Kidney (tissue), 22 donors: ENCODE measurements at places on chromosomes 6 and 20. TPM values are rescaled to one million over a fixed set of nuclear protein-coding genes. Genes with fewer than 3 reads are reported as not detected.

Gene KHDRBS2
- not detected for polyA plus RNA-seq

GRCh38 chr20:50794181-50794845 lies 548 bp upstream of the BCAS4 start:
- no peak for DNase-seq

DNA sequence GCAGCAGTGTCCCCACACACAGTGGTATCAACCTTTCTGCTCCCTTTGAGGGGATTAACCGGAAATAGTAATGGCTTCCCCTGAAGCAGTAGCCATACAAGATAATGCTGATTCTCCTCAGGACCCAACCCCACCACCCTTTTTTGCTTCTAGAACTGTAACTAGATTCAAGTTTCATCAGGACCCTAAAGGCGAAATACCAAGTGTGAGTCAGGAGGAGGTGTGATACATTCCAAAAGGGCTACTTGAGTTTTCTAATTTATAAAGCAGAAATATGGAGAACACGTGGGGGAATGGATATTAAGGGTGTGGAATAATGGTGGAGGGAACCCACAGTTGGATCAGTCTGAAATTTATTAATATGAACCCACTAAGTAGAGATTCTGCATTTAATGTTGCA lies 51.5 kb upstream of the CAP2 start:
- no peak for DNase-seq

GRCh38 chr20:35582741-35583404 lies 32.8 kb upstream of the SPAG4 start:
- no peak for DNase-seq

GRCh38 chr6:3444276-3445088 lies 12.4 kb downstream of the SLC22A23 start:
- DNase-seq: no peak

Gene CPXM1
- polyA plus RNA-seq: 7.1 TPM

DNA sequence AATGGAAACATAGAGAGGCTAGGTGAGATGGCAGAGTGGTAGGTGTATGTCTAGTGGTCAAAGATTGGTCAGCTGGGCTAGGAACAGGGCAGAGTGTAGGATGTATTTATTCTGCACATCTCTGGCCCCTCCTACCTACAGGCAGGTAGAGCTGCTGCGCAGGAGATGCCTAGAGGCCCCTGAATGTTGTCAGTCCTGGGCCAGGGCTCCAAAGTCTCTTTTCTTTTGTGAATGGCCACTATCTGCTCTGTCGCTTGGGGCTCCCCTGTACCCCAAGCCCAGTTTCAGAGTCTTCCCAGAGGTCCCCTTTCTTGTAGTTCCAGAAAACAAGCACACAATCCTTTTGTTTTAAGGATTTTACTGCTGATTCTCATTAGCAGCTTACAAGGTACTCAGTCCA lies 5.0 kb downstream of the TSPO2 start:
- DNase-seq: no peak

DNA sequence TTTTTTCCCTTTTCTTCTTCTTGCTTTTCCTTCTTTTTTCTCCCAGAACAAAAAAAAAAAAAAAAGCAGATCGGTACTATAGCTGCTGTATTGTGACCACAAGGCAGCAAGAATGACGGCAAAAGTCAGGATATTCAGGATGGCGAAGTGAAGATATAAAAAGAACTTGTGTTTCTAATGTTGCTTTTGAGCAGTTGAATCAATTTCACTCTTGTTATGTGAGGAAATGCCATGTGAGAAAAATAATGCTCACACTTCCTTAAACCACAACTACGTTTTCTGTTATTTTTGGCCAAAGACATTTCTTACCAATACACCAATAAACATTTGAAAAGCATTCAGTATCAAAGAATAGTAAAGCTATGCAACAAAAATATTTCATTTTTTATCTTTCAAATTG lies 510.5 kb downstream of the HACE1 start:
- no peak for DNase-seq

DNA sequence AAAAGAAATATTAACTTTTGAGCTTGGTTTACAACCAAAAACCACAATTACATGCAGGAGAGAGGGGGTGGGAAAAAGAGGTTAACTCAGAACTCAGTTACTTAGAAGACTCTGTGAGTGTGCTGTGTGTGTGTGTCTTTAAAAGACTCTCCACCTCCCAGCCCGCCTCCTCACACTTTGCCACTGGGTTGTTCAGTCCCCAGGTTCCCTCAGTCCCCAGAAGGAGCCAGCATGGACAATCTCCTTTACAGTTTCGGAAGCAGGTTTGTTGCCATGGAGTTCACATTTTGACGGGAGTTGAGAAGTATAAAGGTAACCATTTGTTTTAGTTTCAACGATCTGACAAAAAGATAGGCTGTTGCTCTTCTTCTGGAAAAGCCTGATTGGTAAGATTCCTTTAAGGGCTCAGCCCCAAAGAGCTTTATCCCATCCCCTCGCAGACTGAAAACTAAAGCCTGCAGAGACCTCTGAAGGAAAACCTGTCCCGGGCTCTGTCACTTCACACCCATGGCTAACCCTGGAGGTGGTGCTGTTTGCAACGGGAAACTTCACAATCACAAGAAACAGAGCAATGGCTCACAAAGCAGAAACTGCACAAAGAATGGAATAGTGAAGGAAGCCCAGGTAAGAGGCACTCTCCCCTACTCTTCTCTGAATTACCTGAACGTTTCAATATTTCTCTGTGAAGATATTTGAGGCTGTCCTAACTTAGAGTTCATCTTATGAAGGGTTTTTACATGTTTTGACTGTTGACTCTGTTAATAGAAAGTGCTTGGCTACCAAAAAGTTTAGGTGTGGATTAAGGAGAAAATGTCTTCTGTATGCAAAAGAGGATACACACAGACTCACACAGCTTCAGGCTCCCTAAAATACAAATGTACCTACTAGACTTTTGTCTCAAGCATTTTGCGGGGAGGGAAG lies at the start of gene SPTLC3:
SPTLC3 (plus strand) TSS at position 212 of the 921 bp plus-strand sequence; CDS start at position 508, 296 bp downstream.
- peak; percentile 76 for DNase-seq

Gene SPDEF
- polyA plus RNA-seq: not detected

GRCh38 chr6:53929041-53929820 lies 134.4 kb downstream of the LRRC1 start:
- no peak for DNase-seq

GRCh38 chr20:50814438-50815161 lies 19.7 kb downstream of the BCAS4 start:
- DNase-seq: peak; percentile 35

DNA sequence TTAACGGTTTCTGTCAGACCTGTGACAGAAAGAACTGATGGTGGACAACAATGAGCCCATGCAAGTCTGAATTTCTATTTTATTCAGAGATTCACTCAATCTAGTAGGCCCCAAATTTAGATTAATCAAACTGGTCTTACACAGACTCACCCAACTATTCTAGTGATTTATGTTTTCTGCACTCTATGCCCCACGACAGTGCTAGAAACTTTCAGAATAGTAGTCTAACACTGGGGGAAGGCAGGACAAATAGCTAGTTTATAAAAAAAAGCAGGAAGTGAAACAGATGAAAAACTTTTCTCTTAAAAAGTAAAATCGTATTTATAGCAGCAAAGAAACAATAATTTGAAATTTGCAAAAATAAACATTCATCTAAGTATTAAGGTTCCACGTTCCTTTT lies 5.0 kb downstream of the TCP11 start:
- DNase-seq: no peak

- DNase-seq: no peak
These were observed 11.8 kb downstream of the DCBLD1 start for GRCh38 chr6:117494283-117494682.
